ENCODE measurements at places on chromosomes 6 and 20. TPM values are rescaled to one million over a fixed set of nuclear protein-coding genes. Genes with fewer than 3 reads are reported as not detected.

The TINAG gene
- not detected for total RNA-seq

- H3K4me3 ChIP-seq = no peak overlapping the region
- H3K36me3 ChIP-seq = no peaks in the 10 kb centered on the region
- no peak overlapping the region for H3K27ac ChIP-seq
- no peaks in the 10 kb centered on the region for H3K4me1 ChIP-seq
These were observed 62.6 kb downstream of the VGLL2 start for GRCh38 chr6:117328005-117328389.

- H3K4me1 ChIP-seq = no peaks in the 10 kb centered on the region
- H3K4me3 ChIP-seq = no peak overlapping the region
- no peaks in the 10 kb centered on the region for H3K27me3 ChIP-seq
- DNase-seq = no peak
- no peaks in the 10 kb centered on the region for H3K36me3 ChIP-seq
- H3K27ac ChIP-seq = no peak overlapping the region
These were observed 326.4 kb upstream of the KHDRBS2 start for GRCh38 chr6:62612471-62612870.

- H3K27ac ChIP-seq = peak overlapping the region; percentile 7
- no peak overlapping the region for H3K4me3 ChIP-seq
- no peaks in the 10 kb centered on the region for H3K27me3 ChIP-seq
- no peak for DNase-seq
These were observed 34.9 kb downstream of the CYP21A2 start for GRCh38 chr6:32073101-32073500.

- H3K4me3 ChIP-seq = no peak overlapping the region
- no peak overlapping the region for H3K27ac ChIP-seq
- DNase-seq = no peak
- H3K27me3 ChIP-seq = no peaks in the 10 kb centered on the region
- no peaks in the 10 kb centered on the region for H3K36me3 ChIP-seq
These were observed 118.0 kb upstream of the IRAK1BP1 start for GRCh38 chr6:78749326-78749725.

DNA sequence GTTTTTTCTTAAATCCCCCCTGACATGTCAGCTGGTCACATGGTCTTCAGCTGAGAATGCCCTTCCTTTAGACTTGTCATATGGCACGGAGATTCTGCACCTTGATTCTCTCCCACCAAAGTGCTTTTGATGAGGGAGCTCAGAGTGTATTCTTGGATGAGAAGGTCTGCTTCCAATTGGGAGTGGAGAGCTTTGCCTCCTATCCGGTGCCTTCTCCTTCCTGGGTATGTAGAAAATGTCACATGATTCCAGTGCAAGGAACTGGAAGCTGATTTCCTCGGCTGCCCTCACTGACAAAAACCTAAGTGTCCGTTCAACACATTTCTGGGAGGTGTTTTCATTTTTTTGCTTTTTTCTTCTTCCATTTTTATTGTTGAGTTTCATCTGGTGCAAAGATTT, 197.2 kb downstream of the TFAP2C start:
- H3K27ac ChIP-seq = peak overlapping the region; percentile 70
- peaks cover 18% of the 10 kb centered on the region for H3K27me3 ChIP-seq
- H3K4me3 ChIP-seq = no peak overlapping the region
- H3K4me1 ChIP-seq = peaks cover 3% of the 10 kb centered on the region

- no peaks in the 10 kb centered on the region for H3K27me3 ChIP-seq
- no peak overlapping the region for H3K27ac ChIP-seq
- H3K36me3 ChIP-seq = no peaks in the 10 kb centered on the region
- no peaks in the 10 kb centered on the region for H3K4me1 ChIP-seq
These were observed 609.0 kb downstream of the QKI start for GRCh38 chr6:164023535-164023934.

The C6orf58 gene
- not detected for total RNA-seq

DNA sequence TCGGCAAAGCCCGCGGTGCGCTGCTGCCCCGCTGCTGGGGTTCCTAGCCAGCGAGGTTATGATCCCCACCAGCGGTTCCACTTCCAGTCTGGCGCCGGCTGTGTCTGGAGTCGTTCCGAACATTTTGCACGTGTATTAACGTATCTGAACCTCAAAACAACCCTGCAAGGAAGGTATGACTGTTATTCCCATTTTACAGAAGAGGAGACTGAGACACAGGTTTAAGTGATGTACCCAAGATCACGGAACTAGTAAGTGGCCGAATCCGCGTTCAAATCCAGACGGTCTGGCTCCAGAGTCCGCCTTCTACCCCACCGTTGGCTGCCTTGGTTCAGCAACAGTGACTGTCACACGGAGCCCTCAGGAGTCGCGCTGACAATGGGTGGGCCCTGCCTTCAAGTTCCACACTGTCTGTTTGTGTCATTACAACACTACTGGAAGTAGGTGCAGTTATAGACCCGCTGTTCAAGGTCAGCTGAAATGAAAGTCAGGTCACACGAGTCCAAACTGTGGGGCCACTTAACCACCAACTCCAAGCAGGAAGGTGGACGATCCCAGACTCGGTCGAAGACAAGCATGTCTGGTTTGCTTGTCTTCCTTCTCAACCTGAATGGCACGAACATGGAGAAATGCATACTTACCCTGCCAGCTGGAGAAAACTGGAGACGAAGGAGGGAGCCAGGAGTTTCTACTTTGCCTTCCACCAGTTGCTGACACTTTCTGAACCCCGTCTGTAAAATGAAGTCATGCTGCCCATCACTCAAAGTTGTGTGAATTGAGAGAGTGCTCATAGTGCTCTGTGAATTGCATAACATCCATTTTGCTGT, 803 bp upstream of the SRXN1 start:
- DNase-seq = no peak
- H3K4me3 ChIP-seq = peak overlapping the region; percentile 73
- peaks cover 2% of the 10 kb centered on the region for H3K27me3 ChIP-seq

DNA sequence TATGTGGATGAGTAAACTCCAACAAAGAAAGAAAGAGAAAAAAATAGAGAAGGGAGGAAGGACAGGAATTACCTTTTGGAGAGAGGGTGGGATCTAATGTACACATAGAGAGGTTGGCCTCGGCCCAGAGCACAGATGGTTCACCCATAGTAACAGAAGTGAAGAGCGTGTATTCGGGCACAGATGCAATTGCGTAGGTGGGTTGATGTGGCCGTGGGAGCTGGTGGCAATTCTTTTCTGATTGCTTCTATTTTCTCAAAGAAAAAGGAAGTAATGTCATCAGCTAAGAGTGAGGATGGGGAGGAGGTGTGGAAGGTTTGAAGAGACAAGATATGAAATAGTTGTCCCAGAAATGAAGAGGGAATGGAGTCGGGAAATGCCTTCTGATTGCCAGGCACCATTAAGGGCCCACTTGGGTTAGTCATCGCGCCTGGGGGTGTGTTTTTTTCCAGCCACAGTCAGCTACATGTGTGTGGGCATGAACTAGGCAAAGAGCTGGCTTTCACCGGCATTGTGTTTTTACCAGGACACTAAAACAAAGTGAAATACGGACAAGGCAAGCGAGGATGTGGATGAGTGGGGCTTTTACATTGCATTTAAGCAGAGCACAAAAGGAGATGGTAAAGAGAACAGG, 158.7 kb downstream of the SYNE1 start:
- no peaks in the 10 kb centered on the region for H3K4me1 ChIP-seq
- H3K4me3 ChIP-seq = no peak overlapping the region
- H3K27ac ChIP-seq = no peak overlapping the region

The NFATC2 gene
- 6.0 TPM for total RNA-seq

DNA sequence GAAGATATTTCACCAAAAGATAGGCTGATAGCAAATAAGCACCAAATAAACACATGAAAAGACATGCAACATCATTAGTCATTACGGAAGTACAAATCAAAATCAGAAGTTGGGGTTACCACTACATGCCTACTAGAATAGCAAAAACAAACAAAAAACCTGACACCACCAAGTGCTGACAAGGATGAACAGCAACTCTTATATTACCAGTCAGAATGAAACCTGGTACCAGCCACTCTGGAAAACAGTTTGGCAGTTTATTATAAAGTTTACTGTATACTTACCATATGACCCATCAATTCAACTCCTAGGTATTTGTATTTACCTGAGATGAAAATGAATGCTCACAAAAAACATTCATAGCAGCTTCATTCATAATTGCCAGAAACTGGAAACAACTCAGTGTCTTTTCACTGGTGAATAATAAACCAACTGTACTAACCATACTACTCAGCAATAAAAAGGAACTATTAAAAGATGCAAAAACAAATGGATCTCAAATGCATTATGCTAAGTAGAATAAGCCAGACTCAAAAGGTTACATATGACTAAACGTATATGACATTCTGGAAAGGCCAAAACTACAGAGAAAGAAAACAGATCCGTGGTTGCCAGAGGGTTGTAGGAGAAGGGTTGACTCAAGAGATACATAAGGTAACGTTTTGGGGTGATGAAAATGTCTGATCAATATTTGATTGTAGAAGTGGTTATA, 33.0 kb downstream of the NUP153 start:
- no peaks in the 10 kb centered on the region for H3K36me3 ChIP-seq
- DNase-seq = no peak
- no peak overlapping the region for H3K27ac ChIP-seq
- H3K4me1 ChIP-seq = no peaks in the 10 kb centered on the region
- H3K4me3 ChIP-seq = no peak overlapping the region
- H3K27me3 ChIP-seq = no peaks in the 10 kb centered on the region

GRCh38 chr6:159172091-159172491, 2.9 kb downstream of the FNDC1 start:
- peaks cover 38% of the 10 kb centered on the region for H3K4me1 ChIP-seq
- no peak overlapping the region for H3K27ac ChIP-seq
- H3K4me3 ChIP-seq = no peak overlapping the region
- DNase-seq = no peak
- peaks cover 52% of the 10 kb centered on the region for H3K27me3 ChIP-seq
- no peaks in the 10 kb centered on the region for H3K36me3 ChIP-seq

GRCh38 chr20:10603971-10604864, 69.6 kb downstream of the JAG1 start:
- peak; percentile 52 for DNase-seq
- no peaks in the 10 kb centered on the region for H3K36me3 ChIP-seq
- H3K27ac ChIP-seq = peak overlapping the region; percentile 86
- peaks cover 33% of the 10 kb centered on the region for H3K4me1 ChIP-seq
- no peak overlapping the region for H3K4me3 ChIP-seq

DNA sequence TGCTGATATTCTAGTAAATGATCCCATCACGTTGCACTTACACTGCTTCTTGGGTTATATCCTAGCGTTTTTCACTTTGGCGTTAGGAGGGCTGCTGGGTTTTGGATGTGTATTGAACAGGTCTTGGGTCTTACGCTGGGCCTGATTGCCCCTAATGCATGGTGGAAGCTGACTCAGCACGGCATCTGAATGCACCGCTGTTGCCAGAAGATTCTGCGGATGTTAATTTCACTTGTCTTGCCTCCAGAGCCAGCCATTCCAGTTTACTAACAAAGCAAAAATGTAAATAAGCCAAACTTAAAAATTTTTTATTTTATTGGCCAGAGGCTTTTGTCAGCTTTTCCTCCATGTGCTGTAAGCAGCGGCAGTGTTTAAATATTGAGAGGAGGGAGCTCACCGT, 233.5 kb downstream of the TMEM242 start:
- no peaks in the 10 kb centered on the region for H3K36me3 ChIP-seq
- no peak overlapping the region for H3K4me3 ChIP-seq
- no peak overlapping the region for H3K27ac ChIP-seq
- no peaks in the 10 kb centered on the region for H3K27me3 ChIP-seq
- peaks cover 30% of the 10 kb centered on the region for H3K4me1 ChIP-seq

DNA sequence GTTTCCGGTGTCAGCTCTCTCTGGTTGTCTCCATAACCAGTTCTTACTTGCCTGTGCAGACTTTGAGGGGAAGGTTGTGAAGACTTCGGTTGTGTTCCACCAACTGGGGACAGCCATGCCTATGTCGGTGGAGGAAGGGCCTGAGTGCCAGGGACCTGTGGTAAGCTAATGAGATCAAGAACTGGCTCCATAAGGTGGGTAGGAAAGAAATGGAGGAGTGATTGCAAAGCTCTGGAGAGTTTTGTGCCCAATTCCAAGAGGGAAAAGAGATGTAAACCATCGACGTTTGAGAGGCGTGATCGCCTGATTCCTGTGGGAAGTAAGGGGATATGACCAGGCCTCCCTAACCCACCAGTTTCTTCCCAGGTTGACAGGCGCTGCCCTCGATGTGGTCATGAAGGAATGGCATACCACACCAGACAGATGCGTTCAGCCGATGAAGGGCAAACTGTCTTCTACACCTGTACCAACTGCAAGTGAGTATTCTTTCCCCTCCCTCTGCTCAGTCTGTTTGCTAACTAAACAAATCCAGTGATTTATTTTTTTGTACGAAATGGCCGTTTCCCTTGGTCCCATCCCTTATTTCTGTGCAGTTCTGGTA, 893 bp downstream of the POLR1H start:
- DNase-seq = no peak
- no peaks in the 10 kb centered on the region for H3K36me3 ChIP-seq
- peak overlapping the region; percentile 94 for H3K27ac ChIP-seq
- H3K27me3 ChIP-seq = no peaks in the 10 kb centered on the region
- H3K4me1 ChIP-seq = peaks cover 13% of the 10 kb centered on the region

GRCh38 chr20:9439806-9440205, 74.6 kb upstream of the LAMP5 start:
- no peaks in the 10 kb centered on the region for H3K27me3 ChIP-seq
- H3K27ac ChIP-seq = no peak overlapping the region
- DNase-seq = no peak
- no peaks in the 10 kb centered on the region for H3K4me1 ChIP-seq
- peaks cover 68% of the 10 kb centered on the region for H3K36me3 ChIP-seq
- H3K4me3 ChIP-seq = no peak overlapping the region

The FABP7 gene
- not detected for total RNA-seq

DNA sequence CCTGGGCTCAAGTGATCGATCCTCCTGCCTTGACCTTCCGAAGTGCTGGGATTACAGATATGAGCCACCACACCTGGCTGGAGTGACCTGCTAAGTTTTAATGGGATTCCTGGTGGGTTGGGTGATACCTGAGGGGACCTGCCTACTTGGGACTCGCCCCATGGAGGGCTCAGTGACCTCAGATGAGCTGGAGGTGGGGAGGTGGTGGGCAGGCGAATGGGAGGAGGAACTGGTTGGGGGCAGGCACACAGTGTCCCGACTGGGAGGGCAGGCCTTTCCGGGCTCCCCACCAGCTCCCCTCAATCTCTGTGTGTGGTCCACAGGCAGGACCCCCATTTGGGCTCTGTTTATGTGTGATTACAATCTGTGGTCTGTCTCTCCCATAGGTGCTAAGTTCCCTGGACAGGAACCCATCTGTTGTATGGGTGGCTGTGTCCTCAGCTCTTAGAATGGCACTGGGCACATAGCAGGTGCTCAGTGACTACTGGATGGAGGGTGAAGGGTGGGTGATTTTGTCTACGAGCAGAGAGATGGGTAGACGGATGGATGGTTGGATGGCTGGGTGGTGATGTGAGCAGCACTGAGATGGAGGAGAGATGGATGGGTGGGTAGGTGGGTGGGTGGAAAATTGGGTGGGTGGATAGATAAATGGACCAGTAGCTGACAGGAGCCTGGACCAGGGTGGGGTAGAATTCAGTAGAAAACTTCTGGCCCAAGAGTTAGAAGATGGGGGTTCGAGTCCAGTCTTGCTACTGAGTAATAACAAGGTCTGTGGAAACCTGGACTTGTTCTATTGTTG, 23.8 kb downstream of the CEBPB start:
- H3K36me3 ChIP-seq = no peaks in the 10 kb centered on the region
- peak overlapping the region; percentile 36 for H3K27ac ChIP-seq
- no peaks in the 10 kb centered on the region for H3K4me1 ChIP-seq
- no peaks in the 10 kb centered on the region for H3K27me3 ChIP-seq
- no peak for DNase-seq

- no peaks in the 10 kb centered on the region for H3K27me3 ChIP-seq
- no peak overlapping the region for H3K4me3 ChIP-seq
These were observed 149.7 kb downstream of the MRPL14 start for GRCh38 chr6:43977404-43978111.
